ENCODE measurements at places on chromosomes 11 and 22.

GRCh38 chr11:34405079-34405858 lies 33.5 kb upstream of the CAT start:
- DNase-seq = no peak

- DNase-seq = no peak
Measured at GRCh38 chr11:9169595-9170295, 78.3 kb upstream of the SCUBE2 start.

DNA sequence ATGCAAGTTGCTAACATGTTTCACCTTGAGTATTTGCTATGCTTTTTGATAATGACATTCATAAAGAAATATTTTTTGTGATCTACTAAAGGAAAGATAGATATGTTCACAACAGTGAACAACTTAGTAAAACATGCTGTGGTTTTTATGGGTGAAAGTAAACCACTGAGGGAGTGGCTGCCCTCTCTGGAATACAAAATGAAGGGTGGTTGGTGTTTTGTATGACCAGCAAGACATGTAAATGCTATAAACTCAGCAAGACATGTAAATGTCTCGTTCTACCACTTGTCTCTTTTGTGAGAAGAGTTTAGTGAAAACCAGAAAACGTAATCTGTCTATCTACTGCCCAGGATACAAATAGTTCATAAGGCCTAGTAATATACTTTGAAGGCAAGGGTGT lies 7.6 kb upstream of the AMPD3 start:
- no peak for DNase-seq

DNA sequence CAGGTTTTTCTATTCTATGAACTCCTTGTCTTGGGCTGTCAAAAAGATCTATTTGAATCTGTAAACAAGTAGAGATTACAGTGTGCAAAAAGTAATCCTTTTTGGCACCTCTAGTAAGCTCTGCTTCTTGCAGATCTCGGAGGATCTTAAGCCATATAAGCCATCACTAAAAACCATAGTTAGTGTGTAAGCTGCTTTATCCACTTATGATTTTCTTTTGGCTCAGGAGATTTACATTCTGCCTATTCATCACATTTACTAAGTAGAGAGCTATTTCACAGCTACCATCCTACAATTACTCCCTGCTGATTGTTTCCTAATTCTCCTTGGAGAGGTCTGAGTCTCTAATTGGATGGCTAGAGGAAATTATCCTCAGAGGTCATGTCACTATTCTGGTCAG lies 385.7 kb downstream of the AASDHPPT start:
- no peak for DNase-seq

All from WTC11 (cell line).